ENCODE measurements at places on chromosomes 3 and 15.

- no peak for DNase-seq
Observed at GRCh38 chr3:197406266-197406665, 107.9 kb upstream of the DLG1 start.

DNA sequence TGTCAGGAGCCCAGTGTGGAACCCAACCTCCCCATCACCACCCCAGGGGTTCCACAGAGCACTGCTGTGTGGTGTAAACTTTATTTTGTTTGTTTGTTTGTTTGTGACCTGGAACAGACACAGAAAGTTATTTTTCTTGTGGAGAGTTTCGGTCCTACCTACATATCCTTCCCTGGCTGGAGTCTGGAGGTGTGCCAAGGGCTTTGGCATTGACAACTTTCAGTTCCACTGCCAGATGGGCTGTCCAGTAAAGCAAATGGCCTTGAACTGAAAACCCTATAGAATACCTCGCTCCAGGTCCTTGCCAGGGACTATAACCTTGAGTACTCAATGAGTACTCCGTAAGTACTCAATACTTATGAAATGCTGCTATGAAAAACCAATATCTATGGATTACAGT, 103.5 kb downstream of the MITF start:
- no peak for DNase-seq

GRCh38 chr3:73561494-73561893, 63.2 kb downstream of the PDZRN3 start:
- DNase-seq: no peak

- DNase-seq: no peak
Observed at GRCh38 chr15:60518511-60518910, 39.6 kb upstream of the ICE2 start.

All from NCI-H2081 (cell line).